WTC11 (cell line): ENCODE measurements at places on chromosomes 12 and 14.

- DNase-seq = no peak
Measured at GRCh38 chr12:122929812-122930211, 33.9 kb upstream of the VPS37B start.

- DNase-seq = no peak
Measured at GRCh38 chr12:91240386-91241095, 57.9 kb upstream of the DCN start.

- no peak for DNase-seq
Measured at GRCh38 chr14:51867741-51868140, 7.3 kb downstream of the GNG2 start.

DNA sequence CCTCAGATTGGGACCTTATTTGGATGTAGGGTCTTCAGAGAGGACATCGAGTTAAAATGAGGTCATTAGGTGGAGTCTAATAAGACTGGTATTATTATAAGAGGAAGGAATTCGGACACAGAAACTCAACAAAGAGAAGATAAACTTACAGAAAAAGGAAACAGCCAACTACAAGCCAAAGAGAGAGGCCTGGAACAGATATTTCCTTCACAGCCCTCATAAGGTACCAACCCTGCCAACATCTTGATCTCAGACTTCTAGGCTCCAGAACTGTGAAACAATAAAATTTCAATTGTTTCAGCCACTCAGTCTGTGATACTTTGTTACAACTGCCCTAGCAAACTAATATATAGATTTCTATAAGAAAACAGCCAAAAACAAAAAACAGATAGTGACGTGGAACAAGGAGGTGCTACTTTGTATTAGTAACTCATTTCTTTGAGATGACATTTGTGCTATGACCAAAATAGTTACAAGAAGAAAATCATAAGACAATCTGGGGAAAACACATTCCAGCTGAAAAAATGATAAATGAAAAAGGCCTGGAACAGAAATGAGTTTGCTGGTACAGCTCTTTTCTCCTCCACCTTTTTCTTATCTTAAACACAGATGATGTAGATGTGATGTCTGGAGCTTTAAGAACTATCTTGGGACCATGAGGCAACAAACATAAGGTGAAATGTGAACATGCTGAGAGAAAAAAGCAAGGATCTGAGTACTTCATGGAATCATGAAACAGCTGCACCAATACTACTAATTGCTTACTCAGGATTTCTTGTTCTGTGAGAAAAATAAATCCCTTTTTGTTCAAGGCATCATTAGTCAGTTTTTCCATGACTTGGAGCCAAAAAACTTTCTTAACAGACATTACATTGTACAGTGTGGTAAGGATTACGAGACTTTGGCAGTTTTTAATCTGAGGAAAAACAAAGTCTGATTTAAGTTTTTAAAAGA, 243.2 kb downstream of the ANO6 start:
- DNase-seq = no peak

DNA sequence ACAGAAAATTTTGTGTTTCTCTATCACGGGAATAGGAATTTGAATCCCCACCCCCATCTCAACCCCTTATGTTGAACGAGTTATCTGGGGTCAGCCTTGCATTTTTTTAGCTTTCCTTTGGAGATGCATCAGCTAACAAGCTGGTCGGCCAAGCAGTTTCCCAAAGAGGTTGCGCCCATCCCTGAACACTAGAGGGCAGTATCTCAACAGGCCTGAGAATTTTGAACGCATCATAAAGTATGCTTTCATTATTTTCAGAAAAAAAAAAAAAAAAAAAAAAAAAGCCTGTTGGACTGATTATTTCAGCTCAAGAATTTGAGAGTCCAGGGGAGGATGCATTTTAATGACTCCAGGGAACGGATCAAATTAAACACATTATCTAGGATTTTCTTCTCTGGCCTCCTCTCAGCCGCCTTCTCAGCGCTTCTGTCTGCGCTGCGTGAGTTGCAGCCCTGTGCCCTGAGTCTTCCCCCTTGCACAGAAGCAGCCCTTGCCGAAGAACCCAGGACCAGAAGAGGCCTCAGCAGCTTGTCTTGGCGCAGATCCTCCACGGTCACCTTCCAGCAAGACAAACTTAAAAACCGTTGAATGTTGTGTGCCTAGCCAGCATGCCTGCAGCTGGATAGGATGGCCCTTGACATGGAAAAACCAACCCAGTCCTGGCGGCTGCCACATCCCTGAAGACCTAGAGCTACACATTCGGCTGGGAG, 76.6 kb upstream of the GZMB start:
- peak; percentile 68 for DNase-seq

- no peak for DNase-seq
Measured at GRCh38 chr12:2248087-2248900, 195.5 kb downstream of the CACNA1C start.

DNA sequence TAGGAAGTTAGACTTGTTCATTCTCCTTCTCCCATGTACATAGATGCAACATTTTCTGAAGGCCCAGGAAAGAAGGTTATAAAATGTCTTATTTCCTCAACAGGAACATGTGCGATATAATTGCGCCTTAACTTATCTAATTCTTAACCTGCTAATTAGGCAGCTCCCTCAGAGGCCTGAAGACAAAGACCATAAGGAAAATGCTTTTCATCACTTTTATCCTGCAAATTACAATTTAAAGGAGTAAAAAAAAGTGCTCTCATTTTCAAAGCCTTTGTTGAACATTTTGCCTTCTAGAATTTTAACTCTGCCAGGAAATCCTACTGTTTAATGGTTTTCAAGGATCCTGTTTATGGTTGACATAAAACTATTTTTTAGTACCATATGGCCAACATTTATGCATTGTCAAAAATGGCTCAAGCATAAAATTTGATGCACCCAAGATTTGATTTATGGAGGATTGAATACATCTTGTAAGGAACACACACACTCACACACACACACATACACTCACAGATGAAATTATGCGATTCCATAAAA, 660.4 kb upstream of the TMEM132C start:
- DNase-seq = no peak

GRCh38 chr14:26841326-26841725, 243.5 kb upstream of the NOVA1 start:
- DNase-seq = no peak

- peak; percentile 81 for DNase-seq
Measured at GRCh38 chr14:63045612-63046320, 508 bp upstream of the KCNH5 start.

GRCh38 chr14:99234961-99235571, 36.9 kb downstream of the BCL11B start:
- peak; percentile 72 for DNase-seq

GRCh38 chr14:66120402-66120801, 365.8 kb upstream of the CCDC196 start:
- DNase-seq = no peak

DNA sequence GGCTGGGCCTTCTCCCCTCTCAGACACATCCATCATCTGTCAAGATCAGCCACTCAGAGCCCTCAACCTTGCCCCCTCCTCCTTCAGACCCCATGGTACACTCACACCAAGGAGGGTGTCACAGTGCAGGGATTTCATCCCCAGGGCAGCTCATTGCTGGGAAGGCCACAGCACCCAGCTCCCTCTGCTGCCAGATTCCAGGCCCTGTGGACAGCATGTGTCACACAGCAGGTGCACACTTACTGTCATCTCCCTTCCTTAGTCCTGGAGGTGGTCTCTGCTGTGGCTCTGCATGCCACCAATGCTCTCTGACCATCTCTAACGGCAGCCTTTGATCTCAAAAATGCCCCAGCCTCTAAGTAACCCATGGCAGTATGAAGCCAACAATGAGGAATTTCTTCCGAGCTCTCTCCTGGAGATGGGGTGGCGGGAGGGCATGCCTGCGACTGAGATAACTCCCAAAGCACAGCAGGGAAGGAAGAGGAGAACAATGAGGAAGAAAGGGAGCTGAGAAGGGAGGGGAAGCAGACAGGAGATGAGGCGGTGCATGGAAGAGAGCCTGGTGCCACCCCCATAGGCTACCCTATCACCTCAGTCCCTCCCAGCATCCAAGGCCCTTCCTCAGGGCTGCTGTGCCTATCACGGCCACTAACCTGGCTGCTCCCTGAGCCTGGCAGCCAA, 101.0 kb downstream of the SINHCAF start:
- no peak for DNase-seq

DNA sequence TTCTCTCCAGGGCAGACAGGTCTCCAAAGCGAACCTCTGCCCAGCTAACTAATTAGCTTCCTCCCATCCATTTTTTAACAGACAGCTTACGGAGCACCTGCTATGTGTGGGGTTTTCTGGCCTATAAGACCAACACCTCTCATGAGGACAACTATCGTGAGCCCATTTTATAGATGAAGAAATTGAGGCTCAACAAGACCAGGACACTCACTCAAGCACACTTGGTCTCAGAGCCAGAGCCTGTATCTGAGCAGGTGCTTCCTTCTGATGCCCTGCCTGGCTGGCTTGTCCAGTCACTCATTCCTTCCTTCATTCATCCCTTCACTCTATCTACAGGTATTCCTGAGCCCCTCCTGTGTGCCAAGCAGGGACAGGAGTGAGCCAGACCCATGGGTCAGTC, 6.1 kb downstream of the TRPV4 start:
- DNase-seq = no peak

DNA sequence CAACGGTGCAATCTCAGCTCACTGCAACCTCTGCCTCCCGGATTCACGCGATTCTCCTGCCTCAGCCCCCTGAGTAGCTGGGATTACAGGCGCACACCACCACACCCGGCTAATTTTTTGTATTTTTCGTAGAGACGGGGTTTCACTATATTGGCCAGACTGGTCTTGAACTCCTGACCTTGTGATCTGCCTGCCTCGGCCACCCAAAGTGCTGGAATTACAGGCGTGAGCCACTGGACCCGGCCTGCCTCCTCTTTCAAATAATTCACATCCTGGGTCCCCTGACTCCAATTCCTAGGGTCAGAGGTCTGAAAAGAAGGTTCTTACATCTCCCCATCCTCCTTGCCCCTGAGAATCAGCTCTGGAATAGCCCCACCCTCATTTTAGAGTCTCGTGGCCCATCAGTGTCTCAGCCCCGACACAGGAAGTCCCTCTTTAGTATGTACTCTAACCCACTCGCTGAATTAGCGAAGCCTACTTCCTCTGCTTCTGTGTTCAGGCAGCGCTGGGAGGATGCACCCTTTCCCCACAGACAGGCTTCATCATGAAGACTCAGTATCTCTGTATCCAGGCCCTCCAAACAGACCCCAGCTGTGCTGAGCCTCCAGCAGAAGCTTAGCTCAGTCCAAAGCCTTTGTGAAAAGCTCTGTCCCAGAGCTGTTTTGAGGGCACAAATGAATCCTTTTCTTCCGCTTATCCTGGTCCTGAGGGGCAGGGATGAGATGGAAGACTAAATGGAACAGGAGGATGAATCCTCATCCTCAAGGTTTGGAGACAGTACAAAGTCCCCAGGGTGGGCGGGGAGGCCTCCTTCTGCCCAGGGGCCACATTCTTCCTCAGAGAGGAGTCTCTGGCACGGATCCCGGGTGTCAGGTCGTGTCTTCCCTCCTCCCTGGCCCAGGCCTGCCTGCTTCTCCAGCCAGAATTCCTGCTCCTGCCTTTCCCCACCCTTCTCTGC, 3.5 kb downstream of the LPAR5 start:
- no peak for DNase-seq

GRCh38 chr14:34302654-34303053, 159.4 kb downstream of the SPTSSA start:
- no peak for DNase-seq

- peak; percentile 81 for DNase-seq
Measured at GRCh38 chr14:51780006-51780692, 80.3 kb upstream of the GNG2 start.

DNA sequence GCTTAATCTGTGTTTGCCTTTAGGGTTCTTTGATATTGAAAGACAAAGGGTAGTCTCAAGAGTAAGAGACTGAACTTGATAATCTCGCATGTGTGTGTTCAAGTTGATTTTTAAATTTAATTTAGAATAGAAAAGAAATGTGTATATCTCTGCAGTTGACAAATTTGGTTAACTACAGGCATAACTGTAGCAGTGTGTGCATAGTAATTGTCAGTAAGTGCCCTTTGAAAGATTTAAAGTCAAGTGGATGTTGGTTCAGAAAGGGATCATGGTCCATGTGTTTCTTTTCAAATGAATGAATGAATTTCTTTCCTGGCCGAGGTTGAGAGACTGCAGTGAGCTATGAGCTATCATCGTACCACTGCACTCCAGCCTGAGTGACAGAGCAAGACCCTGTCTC, 49.9 kb upstream of the DYRK2 start:
- DNase-seq = no peak
